ENCODE measurements at places on chromosomes 6 and 20.

GRCh38 chr20:5393218-5393870 lies 76.6 kb upstream of the PROKR2 start:
- DNase-seq = peak; percentile 94

GRCh38 chr6:111486921-111487320 lies 3.9 kb upstream of the REV3L start:
- no peak for DNase-seq

GRCh38 chr6:92820601-92821000 lies 598.8 kb downstream of the EPHA7 start:
- DNase-seq = no peak

GRCh38 chr20:43915211-43916072 lies 790 bp downstream of the TOX2 start:
- no peak for DNase-seq

- DNase-seq = no peak
These were observed 87.1 kb upstream of the SIRPA start for GRCh38 chr20:1808101-1808500.

DNA sequence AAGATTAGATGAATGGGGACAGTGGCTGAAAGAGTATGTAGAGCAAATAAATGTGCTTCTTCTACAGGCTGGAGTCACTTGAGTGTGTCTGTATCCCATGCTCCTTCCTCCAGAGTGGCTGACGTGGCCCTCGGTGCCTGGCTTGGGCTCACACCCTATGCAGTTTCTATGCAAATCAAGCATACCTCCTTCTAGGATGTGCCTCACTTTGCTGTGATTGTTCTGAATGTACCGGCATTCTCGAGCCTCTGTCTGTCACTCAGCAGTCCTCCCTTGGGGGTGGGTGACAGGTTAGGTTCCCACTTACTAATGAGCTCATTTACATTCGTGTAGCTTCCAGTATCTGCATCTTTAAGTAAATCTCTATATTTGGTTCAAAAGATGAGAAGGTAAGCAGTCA lies 55.1 kb upstream of the HDDC2 start:
- no peak for DNase-seq

DNA sequence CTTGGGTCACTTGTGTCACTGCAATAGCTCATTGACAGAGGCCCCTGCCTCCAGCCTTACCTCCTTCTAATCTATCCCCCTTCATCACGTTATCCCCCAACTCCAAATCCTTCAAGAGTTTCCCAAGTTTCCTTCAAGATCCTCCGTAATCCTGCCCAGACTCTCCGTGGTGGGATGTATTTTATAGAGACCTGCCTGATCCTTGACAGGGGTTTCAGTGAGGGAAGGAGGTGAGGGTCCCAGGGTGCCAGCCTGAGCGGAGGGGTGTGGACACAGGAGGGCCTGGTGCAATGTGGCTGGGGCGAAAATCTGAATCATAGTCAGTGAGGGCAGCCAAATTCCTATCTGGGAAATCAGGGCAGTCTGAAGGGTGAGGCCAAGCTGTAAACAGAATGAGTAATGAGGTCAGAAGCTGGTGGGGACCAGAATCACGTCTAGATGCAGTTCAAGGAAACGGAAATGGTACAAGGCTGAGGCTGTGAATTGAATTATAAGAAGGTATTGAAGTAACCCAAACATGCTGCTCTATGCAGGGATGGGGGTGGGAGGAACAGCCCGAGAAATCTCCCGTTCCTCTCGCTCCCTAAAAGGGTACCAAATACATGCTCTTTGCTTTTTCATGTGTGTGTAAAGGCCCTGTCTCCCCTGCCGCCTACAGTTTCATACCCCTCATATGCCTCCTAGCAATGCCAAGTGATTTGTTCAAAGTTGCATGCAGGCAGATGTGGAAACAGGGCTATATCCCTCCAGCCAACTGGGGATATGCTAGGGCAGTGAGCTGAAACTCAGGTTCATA lies 35.4 kb upstream of the PIM1 start:
- DNase-seq = no peak

DNA sequence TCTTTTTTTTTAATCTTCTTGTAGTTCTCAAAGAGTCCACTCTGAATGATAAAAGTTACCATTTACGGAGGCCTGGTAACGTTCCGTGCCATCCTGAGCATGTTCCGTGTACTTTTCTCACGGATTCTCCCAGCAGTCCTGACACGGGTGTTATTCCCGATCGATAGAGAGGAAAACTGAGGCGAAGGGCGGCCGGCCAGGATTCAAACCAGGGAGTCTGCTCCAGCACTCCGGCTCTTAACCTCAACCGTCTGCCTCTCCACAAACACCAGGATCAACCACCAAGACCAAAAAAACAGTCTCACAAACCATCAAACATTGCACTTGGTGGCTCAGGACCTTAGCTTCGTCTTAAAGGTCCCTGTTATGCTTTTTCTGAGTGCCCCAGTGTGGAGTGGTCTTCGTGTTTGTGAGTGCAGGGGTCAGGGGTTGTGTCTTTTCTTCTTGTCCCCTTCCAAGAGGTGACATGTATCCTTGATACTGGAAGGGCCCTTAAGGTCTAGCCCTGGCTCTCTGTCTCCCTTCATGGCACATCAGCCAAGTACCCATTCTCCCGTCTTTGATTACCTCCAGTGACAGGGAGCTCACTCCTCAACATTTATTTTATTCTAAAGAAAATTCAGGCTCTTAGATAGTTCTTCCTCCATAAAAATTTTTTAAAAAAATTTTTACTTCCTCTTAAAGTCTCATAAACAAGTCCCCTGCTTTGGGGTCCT lies 35.1 kb downstream of the SRC start:
- no peak for DNase-seq

DNA sequence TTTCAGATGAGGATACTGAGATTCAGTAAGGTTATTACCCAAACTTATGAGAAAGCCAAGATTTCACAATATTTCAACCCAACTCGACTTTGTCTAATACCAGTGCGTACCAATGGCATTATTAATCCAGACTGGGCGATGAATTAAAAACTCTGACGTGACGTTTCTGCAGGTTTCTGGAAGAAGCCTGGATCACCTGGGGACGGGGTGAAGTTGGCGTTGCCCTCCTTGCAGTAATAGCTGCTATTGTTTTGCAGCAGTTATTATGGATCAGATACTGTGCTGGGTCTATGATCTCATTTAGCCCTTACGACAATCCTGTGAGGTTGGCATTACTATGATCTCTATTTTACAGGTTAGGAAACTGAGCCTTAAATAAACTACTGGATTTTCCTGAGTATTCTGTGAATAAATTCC lies 569 bp upstream of the CDC5L start:
- DNase-seq = no peak

DNA sequence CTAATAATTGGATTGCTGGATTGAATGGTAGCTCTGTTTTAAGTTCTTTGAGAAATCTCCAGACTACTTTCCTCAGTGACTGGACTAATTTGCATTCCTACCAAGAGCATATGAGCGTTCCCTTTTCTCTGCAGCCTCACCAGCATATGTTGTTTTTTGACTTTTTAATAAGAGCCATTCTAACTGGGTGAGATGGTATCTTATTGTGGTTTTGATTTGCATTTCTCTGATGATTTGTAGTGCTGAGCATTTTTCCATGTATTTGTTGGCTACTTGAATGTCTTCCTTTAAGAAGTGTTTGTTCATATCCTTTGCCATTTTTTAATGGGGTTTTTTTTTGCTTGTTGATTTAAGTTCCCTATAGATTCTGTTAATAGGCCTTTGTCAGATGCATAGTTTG lies 94.7 kb upstream of the AHI1 start:
- DNase-seq = no peak

- no peak for DNase-seq
These were observed 12.6 kb upstream of the FAM209A start for GRCh38 chr20:56511926-56512325.

DNA sequence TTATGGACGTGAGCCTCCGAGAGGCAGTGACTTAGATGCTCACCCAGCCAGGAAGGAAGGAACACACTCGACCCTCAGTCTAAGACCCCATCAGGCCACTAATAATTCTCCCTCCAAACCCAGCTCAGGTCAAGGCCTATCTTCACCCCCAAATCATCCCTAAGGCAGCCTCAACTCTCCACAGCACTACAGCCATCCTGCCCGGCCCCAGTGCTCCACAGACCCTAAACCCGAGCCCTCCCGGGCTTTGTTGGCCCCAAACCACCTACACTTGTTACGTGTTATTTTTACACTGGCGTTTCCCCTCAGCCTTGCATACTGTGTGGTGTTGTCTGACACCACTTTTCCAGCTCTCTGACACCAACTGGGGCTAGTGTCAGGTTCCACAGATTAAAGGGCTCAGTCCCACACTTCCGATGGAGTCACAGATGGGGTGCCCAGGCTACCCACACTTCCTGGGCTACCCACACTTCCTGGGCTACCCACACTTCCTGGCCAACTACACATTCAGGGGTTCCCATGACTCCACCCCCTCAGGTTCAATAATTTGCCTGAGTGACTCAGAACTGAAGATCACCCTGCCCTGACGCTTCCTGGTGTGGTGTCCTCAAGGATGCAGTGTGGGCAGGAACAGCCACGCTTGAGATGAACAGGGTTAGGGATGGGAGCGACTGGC lies 25.3 kb downstream of the RBCK1 start:
- no peak for DNase-seq

GRCh38 chr6:143699430-143699825 lies 21.7 kb downstream of the PHACTR2 start:
- DNase-seq = no peak

- peak; percentile 51 for DNase-seq
These were observed 6.9 kb upstream of the OSER1 start for GRCh38 chr20:44217342-44218092.

DNA sequence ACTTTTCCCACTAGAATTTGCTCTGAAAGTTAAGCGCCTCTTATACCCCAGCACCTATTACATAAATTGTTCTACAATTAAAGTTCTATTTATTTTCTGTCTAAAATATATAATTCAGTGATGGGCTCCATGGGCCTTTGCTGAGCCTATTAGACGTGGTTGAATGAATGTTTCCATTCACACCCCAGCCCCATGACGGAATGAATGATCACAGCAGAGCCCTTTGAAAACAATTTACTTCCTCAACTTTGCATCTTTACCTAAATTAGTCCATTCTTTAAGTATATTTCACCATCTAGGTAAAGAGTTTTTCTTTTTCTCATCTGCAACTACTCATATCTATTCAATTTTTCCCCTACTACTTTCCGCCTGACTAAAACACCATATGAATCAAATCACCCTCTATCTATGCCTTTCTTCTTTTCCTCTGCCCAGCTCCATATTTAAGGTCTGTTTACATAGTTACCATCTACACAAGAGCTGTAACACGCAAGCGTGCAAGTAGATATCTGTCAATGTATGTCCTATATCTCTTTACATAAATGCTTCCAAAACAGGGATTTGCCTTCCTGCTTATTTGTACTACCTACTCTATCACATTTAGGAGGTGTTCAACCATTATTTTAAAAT lies 69.7 kb downstream of the ECT2L start:
- DNase-seq = no peak

- no peak for DNase-seq
These were observed 666.6 kb upstream of the SLC35B3 start for GRCh38 chr6:9101920-9102319.

DNA sequence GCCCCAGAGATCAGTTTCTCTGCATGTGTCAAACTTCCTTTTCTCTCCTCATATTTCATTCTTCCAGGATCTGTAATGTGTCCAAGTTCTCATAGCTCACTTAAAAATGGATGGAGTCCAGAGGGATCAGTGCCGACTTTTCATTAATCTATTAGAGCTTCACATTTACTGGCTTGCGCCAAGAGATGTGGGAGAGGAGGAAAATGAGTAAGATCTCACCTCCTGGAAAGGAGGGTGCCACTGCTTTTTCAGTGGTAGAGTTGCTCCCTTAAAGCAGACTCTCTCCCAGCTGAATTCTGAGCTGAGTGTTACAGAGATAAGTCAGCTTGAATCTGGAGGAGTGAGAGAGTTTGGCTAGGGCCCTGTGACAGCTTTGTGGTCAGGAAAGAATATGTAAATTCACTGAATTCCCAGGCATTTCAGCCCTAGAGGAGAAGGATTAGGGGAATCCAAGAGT lies 175.9 kb downstream of the SOX4 start:
- no peak for DNase-seq

DNA sequence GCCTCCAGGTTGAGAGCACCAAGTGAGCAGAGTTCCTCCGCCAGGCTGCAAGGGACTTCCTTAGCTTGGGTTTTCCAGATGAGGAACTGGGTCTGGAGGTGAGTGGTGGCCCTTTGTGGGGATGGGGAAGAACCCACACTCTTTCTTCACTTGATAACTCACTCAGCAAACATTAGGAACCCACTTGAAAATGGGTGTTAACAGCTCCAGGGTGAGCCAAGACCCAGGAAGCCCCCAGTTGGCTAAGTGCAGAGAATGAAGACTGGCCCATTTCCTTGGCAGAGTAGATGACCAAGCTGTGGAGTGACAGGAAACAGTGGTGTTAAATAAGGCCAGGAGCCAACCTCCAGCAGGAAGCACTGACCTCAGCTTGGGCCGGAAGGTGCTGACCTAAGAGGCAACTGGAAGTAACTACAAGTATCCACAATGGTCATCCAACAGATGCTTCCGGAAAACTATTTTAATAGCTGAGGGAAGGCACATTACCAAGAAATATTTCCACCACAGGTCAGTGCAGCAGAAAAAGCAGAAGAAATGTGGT lies 22.7 kb downstream of the MRPL14 start:
- DNase-seq = no peak

DNA sequence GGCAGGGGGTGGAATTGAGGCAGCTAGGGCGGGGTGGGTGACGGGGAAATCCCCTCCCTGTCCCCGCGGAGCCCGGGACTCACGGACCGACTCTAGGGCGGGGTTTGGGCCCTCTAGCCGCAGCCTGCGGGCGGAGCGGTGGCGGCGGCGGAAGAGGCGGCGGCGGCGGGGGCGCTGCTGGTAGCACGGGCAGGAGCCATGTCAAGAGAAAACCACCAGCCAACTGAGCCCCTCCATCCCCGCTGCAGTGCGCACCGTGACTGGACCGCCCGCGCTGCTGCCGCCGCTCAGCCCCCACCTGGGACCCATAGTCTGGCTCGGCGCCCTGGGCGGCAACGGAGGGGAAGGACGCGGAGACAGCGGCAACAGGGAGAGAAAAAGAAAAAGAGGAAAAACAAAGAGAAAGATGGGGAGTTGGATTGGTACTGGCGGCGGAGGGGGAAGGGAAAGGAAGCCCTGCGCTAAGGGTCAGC lies 1.2 kb upstream of the C6orf62 start:
- peak; percentile 17 for DNase-seq

DNA sequence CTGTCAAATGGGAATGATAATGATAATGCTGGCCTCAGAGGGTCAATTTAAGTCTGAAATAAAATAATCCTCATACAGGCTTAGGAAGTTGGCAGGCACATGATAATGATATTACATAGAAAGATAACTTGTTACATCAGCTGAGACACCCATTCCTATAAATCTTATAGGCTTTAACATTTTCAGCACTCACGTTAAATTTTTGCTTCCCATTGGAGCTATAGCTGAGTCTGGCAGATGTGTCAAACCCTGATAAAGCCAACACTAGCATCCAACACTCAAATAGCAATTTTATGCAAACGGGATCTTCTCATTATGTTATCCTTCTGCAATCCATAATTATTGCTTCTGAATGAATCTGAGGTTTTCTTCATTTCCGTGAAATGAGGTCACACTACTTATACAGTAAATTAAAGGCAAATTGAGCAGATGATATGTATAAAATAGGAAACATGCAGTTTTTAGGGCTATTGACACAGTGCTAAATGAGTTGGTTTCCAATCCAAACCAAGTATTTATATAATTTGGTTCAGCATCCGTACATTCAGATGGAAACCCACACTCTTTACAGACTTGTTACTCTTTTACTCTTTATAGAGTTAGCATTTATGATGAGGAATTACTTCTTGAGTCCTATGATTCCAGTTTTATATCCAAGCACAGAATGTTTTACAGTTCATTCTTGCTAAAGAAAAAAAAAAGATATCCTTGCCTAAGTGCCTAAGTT lies 481.6 kb downstream of the BTBD3 start:
- no peak for DNase-seq

GRCh38 chr6:137471497-137471896 lies 22.7 kb downstream of the OLIG3 start:
- no peak for DNase-seq

All from NCI-H1092 (cell line).